ENCODE measurements at places on chromosomes 6 and 20.

- no peak for DNase-seq
Observed at GRCh38 chr6:118122801-118123200, 215.7 kb downstream of the SLC35F1 start.

DNA sequence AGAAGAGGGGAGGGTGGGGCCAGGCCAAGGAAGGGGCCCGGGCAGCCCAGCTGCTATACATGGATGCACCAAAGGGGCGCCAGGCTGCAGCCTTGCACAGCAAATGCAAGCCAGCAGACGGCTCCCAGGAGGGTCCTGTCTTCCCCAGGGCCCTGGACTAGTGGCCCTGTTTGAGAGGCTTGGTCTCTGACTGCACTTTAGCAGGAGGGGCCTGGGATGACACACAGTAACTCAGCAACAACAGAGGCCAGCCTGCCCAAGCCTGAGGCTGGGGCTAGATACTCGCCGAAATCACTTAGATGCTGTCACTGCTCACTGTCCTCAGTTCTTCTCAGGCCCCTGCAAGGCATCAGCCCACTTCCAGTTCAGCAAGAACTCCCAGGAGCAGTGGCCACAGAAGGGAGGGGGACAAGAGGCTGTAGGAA lies 73.5 kb downstream of the TRAM2 start:
- no peak for DNase-seq

DNA sequence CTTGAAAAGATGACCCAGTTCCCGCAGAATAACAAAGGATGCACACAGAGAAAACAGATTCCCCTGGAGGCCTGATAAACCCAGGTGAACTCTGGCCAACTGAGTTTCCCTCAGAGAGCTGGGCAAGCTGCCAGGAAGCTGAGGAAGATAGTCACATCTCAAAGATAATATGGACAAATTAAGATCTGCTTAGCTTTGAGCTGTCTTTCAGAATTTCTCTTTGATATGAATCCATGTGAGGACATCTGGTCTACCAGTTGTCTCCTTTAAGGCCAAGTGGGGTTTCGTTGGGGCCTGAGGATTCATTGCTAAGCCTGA lies 59.5 kb downstream of the ID4 start:
- no peak for DNase-seq

DNA sequence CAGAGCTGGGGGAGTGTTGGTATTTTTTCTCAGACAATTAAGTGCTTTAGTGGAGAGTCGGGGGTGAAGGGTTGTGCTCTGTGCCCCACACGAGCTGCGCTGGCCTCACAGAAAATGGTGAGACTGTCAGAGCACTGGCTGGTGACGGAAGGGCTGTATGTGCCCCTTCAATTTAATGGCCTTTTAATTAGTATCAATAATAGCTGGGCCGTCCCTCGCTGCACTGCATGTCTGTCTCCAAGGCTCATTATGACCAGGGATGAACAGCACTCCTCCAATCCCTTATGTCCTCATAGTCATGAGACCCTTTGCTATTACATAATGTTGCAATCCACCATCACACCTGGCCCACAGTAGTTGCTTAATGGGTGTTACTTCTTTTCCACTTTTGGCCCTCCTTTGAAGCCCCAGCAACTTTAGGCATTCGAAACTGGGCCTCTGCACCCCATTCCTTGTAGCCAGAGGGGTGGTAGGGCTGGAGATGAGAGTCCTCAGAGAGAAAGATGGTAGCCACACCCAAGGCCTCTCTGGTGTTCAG lies 9.5 kb upstream of the RALY start:
- no peak for DNase-seq

- DNase-seq: no peak
Observed at GRCh38 chr6:90809035-90809434, 222.2 kb upstream of the MAP3K7 start.

DNA sequence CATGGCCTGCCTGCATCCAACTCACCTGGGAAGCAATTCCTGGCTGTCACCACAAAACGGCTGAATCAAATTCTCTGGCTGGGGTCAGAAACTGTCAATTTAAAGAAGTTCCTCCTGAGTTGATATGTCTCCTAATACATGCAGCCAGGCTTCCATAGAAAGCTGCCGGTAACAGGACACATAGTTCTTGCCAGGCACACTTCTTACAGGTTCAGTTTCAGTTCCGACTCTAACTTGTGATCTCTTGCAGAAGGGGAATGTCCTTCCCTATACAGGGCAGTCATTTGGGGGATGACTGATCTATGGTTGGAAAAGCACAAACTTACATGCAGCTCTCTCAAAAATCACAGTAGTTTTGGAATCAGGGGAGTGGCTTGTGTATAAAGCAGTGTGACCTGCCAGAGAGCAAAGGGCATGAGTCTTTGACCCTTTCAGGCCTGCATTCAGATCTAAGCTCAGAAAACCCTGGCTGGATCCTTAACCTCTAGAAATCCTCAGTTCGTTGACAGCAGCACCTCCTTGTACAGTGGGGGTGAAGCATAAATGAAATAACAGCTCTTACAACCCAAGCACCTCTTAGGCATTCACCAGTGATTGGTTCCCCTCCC lies 195.6 kb downstream of the SCP2D1 start:
- no peak for DNase-seq

DNA sequence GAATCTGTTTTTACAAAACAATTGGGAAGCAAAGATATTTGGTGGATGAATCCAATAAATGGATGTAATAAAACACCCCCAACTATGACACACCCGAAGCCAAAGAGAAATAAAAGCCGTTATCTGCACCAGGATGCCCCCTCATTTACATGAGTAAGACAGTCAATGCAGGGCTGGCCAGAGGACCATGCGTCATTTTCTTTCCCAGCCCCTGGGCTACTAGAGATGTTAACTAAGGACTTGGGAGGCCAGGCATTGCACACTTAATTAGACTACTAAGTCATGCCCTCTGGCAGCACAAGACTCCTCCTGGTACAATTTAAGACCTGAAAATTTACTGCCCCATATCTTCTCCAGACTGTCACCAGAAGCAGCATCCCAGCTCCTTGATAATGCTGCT lies 3.2 kb downstream of the LEMD2 start:
- DNase-seq: no peak

GRCh38 chr6:91694016-91694654 lies 1107.3 kb upstream of the MAP3K7 start:
- DNase-seq: no peak

DNA sequence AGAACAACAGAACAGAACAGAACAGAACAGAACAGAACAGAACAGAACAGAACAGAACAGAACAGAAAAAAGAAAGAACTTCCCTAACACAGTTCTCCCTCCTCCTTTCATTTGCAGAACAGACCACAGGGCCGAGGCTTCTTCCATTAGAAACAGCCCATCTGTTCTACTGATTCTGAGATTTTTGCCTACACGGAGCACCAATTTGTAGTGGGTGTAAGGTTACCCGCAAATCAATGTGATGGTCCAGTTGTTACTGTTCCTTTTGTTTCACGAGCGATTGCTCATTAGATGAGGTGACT lies 734 bp upstream of the OGFRL1 start:
- no peak for DNase-seq

DNA sequence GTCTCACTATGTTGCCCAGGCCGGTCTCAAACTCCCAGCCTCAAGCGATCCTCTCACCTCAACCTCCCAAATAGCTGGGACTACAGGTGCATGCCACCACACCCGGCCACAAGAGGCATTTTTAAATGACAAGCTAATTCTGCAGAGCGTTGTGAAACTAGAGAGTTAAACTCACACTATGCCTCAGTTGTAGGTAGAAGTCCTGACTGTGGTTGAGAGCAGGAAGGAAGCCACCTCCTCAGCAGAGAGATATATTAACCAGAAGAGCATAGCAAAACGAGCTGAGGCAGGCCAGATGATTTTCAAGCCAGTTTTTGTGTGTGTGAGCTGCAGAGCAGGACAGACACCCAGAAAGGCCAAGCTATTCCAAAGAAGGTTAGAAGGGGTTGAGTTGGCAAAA lies 150.3 kb downstream of the MBOAT1 start:
- no peak for DNase-seq

DNA sequence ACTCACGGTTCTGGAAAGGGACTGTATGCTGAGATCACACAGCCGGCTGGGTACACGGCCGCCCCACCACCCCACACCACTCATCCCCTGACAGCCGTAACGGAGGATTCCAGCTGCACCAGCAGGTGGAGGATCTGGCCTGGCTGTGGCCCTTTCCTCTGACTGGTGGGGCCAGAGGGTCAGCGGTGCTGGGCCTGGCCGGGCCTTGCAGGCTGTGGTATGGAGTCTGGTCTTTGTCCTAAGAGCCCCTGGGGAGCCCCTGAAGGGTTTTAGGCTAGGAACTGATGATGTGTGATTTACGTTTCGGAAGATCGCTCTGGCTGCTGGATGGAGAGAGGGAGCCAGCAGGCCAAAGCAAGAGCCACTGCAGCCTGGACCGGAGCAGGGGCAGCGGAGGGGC lies 26.6 kb downstream of the NOL4L start:
- DNase-seq: no peak

- DNase-seq: no peak
Observed at GRCh38 chr20:57194154-57194553, 72.3 kb downstream of the BMP7 start.

DNA sequence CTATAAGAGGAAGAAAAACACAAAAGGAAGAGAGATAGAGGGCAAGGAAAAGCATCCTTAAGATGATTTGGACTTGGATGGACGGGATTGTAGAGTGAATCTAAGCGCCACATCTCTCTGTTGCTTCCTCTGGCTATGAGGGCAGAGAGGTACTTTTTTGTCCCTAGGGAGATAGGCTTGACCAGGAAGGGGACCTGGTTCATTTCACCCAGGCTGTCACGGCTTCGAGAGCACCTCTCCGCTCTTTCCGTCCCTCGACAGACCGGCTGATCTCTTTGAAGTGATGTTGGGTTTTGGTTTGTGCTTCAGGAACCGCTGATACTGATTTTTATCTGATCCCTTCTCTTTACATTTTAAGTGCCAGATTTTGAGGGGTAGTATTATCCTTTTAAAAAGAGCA lies 19.6 kb downstream of the NKX2-4 start:
- no peak for DNase-seq

GRCh38 chr6:37516076-37516919 lies 16.6 kb upstream of the CCDC167 start:
- peak; percentile 77 for DNase-seq

GRCh38 chr6:42163981-42164380 lies 9.2 kb upstream of the GUCA1A start:
- no peak for DNase-seq

DNA sequence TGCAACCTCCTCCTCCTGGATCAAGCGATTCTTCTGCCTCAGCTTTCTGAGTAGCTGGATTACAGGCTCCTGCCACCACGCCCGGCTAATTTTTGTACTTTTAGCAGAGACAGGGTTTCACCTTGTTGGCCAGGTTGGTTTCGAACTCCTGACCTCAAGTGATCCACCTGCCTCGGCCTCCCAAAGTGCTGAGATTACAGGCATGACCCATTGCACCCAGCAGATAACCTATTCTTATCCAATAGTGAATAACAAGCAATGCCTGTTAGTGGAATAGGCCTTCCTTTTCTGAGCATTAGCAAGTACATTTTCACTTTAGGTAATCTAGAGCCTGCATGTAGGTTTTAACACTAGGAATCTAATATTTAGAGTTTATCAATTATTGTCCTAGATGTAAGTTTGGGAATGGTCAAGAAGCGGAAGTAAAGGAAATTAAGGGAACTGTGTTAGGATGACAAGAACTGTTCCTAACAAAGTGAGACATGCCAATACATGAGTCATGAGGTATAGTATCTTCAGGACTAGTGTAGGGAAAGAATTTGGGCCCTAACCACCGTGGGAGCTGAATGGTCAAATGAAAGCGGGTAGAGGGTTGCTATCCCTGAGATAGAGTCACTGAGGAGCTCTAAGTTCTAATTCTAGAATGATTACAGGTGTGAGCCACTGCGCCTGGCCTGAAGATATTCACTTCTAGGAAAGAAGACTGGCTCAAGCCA lies 15.0 kb downstream of the BLTP3A start:
- no peak for DNase-seq

DNA sequence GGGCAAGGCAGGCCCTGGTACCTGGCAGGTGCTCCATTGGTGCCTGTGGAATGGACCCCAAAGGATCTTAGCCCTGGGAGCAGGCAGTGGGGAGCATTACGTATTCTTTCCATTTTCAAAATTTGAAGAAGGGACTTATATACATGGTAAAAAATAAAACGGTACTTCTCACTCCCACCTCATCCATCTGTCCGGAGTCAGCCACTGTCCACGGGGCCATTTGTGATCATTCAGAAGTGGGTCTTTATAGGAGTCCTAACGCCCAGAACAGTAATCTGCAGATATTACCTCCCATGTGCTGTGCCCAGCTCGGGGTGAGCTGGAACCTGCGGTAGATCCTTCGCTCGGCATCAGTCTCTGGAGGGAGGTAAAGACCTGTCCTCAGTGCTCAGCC lies 110.4 kb downstream of the SYCP2 start:
- no peak for DNase-seq

DNA sequence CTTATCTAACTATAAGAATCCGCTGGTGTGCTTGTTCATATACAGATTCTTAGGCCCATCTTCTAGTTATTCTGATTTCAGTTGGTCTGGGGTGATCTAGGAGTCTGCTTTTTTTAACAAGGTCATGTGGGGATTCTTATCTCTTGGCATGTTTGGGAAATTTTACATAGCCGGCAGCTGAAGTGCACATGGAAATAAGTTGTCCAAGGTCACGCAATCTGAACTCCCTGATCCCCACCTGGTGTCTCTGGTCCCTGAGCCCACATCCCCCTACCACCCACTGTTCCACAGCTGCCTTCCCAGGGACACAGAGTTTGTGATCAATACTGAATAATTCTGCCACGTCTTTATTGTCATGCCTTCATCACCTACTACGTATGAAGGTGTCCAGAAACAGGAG lies 90.8 kb downstream of the SSR1 start:
- no peak for DNase-seq

DNA sequence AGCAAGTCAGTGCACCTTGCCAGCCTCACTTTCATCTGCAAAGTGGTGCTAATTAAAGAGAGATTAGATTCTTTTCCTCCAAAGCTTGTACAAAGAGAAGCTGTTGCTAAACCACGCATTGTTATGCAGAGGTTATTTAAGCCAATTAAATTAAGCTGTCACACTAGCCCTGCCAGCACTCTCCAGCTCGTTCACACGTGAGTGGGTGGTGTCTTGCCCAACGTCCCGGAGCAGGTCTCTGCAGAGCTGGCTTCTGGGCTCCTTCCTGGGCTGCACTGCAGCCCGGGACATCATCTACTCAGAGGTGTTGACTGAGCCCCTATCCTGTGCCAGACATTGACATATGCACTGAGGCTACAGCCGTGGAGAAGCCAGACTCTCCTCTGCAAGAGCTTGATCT lies 401.6 kb upstream of the SULF2 start:
- no peak for DNase-seq

- no peak for DNase-seq
Observed at GRCh38 chr6:99132026-99132635, 184.4 kb upstream of the FBXL4 start.

All from GM13977 (cell line).